ENCODE measurements at places on chromosomes 6 and 20.
A peak's percentile ranks its signal among the peaks of the same experiment; 100 is the strongest.

DNA sequence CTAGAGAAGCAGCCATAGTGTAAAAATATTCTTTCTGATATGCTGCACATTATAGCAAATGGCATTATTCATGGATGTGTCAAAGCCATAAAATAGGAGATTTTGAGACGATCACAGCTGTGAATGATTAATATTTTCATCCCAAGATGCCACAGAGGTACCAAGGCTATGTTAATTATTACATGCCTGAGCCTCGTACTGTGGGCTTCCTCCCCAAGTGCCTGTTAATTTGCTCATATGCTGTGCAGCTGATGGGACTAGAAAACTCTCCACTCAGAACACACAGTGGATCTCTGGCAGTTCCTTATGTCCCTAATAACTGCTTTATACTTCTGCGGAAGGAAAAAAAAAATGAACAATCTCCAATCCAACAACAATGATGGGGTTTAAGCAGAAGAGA is 184.9 kb upstream of the TSHZ2 start:
- DNase-seq = no peak

- no peak for DNase-seq
Measured at GRCh38 chr6:37033819-37034795, 28.7 kb downstream of the FGD2 start.

DNA sequence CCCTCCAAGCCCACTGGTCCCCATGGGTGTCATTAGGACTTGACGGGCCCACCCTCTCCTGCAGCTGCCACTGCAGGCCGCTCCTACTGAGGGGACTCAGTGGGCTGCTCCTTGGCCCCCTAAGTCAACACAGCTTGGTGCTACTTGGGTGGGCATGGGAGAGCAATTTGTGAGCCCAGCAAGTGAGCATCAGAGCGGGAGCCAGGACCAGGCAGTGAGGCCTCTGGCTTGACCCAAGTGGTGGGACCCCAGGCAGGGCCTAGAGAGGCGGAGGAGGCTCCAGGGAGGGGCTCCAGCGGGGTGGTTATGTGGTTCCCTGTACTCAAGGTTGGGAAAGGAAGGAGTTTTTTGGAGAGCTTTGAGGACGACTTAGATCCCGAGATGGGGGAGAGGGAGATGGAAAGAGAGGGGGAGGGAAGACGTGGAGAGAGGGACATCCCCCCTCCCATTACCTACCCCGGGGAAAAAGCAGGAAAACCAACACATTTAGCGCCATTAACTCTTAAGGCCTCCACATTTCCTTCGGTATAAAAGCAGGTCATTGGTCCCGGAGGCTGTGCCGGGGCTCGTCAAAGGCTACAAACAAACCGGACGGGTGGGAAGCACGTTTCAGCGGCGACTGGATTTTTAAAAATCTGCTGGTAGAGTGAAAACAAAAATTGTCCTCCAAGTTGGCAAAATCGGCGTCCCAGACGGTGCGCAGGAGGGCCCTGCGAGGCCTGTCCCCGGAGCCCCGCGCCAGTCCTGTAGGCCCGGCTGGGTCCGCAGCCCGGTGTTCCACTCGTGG is 8.8 kb downstream of the FOXC1 start:
- no peak for DNase-seq

DNA sequence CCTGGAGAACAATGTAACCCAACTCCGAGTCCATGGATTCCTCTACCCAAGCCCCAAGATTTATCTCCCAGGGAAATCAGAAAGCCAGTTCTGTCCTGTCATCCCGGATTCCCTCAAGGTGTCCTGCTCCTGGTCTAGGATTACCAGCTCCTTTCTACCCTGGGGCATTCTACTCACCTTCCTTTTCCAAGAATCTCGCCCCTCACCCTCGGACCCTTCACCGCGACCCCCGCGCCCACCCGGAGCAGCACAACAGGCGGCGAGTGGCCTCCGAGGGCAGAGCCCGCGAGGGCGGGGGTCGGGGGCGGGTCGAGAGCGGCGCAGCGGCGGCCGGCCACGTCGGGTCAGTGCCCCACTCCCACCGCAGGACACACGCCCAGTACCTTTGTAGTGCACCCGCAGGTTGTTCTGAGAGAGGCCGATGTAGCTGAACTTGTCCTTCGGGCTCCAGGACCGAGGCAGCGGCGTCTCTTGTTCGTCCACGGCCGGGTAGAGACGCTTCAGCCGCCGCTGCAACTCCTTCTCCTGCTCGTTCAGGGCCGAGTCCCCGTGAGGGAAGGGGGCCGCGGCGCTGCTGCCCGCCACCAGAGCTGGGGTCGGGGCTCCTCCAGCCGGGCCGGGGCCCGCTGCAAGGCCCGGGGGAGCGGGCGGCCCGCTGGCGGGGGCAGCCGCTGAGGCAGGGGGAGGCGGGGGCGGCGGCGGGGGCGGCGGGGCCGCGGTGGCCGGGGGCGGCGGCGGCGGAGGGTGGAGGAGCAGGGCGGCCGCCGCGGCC is 897 bp downstream of the RANBP9 start:
- no peak for DNase-seq

DNA sequence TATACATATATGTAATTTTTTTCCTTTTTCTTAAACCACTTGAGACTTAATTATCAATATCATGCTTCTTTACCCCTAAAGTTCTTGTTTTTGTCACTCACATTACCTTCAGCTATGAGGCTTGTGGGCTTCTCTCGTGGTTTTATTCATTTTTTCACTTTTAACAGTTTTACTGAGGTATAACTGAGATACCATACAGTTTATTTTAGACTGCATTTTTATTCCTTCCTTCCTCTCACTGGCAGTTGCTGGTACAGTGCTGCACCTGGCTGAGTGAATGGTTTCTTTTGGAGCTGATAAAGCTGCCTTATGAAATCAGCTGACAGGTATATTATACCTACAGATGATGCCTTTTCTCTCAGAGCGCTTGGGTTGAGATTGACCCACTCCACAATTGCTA is 54.4 kb downstream of the LRP11 start:
- DNase-seq = no peak

DNA sequence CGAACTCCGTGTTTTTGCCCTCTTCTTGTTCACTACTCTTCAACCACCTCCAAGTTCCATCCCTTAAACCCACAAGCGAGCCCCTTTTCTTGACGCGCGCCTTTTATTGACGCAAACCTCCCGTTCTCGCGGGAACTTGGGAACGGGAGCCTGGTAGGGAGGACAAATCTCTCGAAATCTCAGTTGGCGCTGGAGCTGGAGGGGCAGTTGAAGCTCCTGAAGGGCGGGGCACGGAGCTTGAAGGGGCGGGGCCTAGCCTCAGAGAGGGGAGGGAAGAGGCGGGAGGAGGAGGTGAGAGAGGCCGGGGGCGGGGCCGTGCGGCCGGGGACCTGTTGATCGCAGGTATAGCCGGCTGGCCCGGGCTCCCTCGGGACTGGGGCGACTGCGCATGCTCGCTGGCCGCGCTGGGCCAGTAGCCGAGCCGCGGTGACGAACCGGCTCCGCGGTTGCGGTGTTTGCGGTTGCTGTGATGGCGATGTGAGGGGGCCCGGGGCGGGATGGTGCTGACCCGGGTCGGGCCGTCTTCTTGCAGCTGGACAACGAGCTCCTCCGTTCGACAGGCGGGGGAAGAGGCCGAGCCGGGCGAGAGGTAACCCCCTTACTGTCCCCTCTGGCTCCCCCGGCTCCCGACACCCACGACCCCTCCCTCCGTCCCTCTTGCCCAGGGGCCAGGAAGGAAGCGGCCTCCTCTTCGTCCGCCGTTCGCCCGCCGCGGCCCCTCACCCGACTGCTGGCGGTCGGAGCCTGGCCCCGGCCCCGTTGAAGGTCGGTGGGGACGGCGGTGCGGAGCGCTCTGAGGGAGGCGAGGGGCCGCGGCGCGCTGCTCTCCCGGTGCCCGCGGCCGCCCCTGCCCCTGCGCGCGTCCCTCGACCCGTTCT is at the start of gene FAM135A:
FAM135A (plus strand) TSS at position 395 of the 878 bp plus-strand sequence. CDS start 14,835 bp downstream, outside the sequence.
- peak; percentile 89 for DNase-seq

GRCh38 chr6:9789201-9789600 is 625.7 kb downstream of the TFAP2A start:
- DNase-seq = peak; percentile 38

GRCh38 chr6:47670851-47671250 is 27.5 kb upstream of the ADGRF4 start:
- DNase-seq = no peak

DNA sequence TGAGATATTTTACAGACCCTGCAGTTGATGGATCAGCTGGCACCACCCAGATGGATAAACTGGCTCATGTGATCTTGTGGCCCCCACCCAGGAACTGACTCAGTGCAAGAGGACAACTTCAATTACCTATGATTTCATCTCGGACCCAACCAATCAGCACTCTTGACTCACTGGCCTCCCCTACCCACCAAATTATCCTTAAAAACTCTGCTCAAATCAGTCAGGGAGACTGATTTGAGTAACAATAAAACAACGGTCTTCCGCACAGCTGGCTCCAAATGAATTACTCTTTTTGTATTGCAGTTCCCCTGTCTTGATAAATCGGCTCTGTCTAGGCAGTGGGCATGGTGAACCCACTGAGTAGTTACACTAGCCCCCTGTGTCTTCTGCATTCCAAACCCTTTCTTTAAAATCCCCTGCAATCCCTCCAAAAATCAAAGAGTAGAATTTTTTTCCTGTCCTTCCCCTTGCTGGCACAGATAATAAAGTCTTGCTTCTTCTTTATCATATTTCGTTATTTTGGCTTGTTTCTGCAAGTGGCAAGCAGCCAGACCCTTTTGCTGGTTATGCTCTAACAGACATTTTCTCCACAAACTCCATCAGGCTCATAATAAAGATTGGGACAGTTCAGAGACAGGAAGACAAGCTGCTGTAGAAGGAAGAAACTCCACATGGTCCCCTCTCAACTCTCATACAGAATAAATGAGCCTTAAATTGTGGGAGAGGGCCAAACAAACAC is 48.3 kb downstream of the OR2B6 start:
- no peak for DNase-seq

DNA sequence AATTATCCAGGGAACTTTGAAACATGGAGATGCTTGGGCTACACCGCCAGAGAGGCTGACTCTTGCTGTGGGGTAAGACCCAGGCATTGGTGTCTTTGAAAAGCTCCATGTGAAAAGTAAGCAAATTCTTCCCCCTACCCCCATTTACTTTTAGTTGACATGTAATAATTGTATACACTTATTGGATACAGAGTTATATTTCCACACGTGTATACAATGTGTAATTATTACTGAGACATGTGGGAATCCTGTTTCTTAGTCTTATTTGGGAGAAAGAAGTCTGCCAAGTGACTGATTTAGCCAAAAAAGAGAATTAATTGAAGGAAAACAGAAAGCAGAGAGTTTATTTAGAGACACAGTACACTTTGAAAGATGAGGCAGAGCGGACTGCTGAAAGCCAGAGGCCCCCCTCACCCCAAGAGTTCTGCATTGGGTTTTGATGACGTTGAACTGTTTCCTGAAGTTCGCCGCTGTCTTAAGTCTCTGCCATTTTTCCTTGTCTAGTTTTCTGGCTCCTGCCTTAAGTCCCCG is 193.8 kb downstream of the PACRG start:
- no peak for DNase-seq

- DNase-seq = no peak
Measured at GRCh38 chr6:133757335-133757734, 131.6 kb upstream of the TCF21 start.

- no peak for DNase-seq
Measured at GRCh38 chr6:157755746-157756411, 67.2 kb upstream of the SNX9 start.

GRCh38 chr6:137911675-137912191 is 44.7 kb downstream of the TNFAIP3 start:
- DNase-seq = no peak

GRCh38 chr20:34085544-34086040 is 26.5 kb downstream of the EIF2S2 start:
- no peak for DNase-seq

- no peak for DNase-seq
Measured at GRCh38 chr6:1627827-1628560, 18.3 kb downstream of the FOXC1 start.

DNA sequence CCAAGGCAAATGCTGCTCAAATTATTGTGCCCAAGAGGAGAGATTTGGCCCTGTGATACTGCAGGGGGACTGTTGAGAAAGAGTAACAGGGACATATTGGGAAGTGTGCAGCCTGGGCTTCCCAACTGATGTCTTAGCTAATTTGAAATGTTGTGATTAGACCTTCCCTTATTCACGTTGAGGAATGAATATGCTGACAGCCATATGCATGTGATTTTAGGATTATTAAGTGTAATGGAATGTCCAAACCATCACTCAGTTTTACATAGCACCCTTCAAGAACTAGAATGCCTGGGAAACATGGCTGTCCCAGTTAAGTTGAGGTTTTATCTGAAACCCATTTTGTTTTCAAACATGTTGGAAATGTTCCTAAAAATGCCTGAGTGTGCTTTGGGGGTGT is 81.4 kb downstream of the CARMIL1 start:
- peak; percentile 55 for DNase-seq
